D341Med (cell line): ENCODE measurements at places on chromosomes 5 and 9.
A peak's percentile ranks its signal among the peaks of the same experiment; 100 is the strongest.

DNA sequence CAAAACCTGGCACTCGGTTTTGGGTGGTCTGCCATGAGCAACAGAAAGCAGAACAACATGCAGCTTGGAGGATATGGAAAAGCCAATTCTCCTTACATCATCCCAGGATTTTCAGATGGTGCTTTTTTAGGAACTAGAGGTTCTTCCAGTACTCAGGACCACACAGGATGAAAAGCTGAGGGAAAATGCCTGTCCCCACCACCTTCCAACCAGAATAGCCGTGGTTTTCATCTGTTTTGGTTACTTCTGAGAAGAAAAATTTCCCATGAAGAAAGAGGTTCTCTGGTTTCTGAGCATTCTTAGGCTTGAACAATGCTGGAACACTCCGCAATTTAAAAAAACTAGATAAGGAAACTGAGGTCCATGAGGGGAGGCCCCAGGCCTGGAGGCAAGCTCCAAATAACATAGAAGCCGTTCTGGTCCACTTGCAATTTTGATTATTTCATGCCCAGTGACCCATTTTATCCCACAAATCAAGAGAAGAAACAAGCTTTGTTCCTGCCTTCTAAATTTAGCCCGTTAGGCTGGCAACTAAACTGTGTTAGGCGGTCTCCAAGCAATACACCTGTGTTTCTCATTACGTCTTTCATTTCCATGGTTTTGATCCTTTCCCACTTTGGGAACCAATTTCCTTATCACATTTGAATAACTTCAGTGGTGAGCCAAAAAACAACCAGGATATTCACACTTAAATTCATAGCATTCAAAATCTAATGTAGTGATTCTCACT, 79.2 kb upstream of the SPIN1 start:
- no peak for DNase-seq

DNA sequence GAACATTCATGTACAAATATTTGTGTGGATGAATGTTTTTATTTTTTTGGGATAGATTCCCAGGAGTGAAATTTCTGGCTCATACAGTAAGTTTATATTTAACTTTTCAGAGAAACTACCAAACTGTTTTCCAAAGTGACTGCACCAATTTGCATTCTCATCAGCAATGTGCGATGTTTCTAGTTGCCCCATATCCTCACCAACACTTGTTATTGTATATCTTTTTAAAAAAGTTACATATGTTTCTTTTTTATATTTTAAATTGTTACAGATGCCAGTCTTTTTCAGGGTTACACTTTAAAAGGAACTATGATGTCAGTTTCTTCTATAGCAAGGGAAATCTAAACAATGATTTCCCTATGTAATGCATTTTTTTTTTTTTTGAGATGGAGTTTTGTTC, 49.1 kb upstream of the SEMA4D start:
- no peak for DNase-seq

DNA sequence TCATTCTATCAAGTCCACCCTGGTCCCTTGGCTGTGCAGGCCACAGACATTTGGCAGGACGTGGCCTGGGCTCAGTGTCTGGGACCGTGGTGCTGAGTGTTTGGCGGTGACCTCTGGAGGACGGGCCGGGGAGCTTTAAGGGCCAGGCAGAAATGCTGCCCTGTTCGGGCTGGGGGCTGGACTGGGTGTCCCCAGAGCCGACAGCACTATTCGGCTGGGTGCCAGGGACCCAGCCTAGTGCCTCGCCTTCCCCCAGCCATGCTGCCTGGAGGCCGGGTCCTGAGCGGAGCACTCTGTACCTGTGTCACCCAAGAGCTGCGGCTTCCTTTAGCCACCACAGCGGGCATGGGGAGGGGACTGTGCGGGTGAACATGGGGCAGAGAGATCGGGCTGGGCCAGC, 40.4 kb downstream of the COL5A1 start:
- DNase-seq, result no peak

DNA sequence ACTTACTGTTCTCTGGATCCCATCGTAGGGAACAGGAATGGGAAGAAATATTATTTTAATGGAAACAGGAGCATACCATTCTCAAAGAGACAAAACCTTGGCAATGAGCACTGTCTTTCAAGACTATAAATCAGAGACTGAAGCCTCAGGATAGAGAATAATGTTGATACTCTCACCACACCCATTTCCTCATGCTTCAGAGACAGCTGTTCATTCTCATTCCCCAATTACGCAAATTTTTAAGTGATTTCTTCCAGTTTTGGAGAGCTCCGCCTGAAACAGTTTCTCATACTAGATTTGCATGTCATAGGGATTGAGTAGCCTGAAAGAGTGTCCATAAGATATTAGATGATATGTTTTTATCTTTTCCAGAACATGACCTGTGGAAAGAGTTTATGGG, 290.5 kb upstream of the RASA1 start:
- DNase-seq, result no peak

DNA sequence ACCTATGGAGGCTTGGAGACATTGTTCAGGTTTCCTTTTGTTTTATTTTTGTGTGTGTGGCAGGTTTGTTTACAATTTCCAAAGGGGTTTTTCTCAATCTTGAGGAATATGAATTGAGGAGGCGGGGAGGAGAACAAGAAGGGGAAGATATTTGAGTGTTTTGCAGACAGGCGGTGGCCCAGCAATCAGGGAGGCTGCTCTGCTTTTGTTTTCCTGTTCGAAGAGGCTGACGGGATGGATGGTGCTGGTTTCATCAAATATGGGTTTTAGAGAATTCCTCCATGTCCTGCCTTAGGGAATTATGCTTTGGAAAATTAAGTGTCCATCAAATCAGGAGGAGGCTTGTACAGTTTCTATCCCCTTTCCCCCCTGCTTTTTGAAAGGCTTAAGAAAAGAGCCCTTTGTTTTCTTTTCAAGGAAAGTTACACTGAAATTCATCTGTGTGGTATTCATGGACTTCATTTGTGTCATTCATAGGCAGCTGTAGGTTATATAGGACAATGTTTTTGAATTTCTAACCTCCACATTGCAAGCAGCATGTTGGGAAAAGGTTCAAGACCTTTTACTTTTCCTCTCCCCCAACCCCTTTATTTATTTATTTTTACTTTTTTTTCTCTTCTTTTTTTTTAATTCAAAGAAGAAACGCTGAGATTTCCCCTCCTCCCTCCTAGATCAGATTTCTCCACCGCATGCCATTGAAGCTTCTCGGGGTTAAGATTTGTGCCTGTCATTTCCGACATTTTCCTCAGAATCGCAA, 107.4 kb downstream of the ZNF462 start:
- DNase-seq, result no peak

GRCh38 chr5:133967698-133968203, 674 bp downstream of the C5orf15 start:
- DNase-seq, result no peak

DNA sequence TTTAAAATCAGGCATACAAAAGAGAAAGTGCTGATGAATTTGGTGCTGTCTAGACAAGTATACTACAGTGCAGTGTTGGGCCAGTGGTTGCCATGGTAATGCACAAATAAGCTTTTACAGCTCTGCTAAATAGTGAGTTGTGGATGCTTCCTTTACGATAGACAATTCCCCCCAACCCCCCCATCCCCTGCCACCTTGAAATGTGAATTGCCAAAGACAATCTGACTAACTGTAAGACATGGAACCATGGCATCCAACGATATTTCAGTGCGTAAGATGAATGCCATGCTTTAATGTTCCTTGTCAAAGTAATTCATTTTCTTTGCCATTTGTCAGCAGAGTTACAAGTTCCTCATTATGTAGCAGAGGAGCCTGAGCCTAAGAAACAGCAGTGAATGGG, 91.5 kb upstream of the NREP start:
- no peak for DNase-seq

DNA sequence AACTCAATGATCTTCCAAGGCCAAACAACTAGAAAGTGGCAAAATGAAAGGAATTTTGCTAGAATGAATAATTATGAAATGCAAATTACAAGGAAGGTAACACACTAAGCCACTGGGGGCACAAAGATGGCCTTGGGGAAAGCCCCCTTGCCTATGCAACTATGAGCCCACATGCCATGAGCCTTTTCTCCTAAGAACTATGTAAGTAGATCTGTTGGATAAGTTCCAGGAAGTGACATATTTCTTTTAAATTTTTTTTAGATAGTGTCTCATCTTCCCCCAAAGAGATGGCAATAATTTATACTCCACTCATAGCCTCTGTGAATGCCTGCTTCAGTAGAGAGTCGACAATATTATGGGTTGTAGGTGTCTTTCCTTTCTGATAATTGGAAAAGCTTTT, 257.8 kb downstream of the AUH start:
- DNase-seq, result no peak

- DNase-seq, result no peak
Measured at GRCh38 chr5:130102960-130103359, 198.7 kb downstream of the CHSY3 start.

GRCh38 chr5:56566374-56567249, 248.7 kb upstream of the MAP3K1 start:
- DNase-seq, result no peak

GRCh38 chr9:35813434-35814105, 1.3 kb downstream of the HINT2 start:
- peak; percentile 48 for DNase-seq

- peak; percentile 20 for DNase-seq
Measured at GRCh38 chr9:138073408-138073807, 195.8 kb downstream of the CACNA1B start.

DNA sequence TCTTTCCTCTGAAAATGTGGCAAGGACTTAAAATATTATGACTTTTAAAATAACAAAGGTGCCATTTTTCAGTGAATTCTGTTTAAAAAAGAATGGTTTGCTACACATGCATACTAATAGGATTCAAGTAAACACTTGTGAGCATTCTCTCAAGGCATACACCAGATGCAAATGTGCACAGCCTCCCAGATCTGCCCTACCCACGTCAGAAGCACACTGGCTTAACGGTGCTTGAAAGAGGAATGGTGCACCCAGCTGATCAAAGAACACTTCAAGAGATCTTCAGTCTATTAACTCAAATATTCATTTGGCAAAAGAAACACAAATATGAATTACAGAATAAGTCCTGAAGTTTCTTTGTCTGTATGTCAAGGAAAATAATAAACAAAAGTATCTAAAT, 15.8 kb downstream of the GABRB2 start:
- no peak for DNase-seq

- DNase-seq, result no peak
Measured at GRCh38 chr9:78905387-78905786, 608.5 kb downstream of the PSAT1 start.

GRCh38 chr9:27379311-27380251, 82.6 kb upstream of the EQTN start:
- no peak for DNase-seq

DNA sequence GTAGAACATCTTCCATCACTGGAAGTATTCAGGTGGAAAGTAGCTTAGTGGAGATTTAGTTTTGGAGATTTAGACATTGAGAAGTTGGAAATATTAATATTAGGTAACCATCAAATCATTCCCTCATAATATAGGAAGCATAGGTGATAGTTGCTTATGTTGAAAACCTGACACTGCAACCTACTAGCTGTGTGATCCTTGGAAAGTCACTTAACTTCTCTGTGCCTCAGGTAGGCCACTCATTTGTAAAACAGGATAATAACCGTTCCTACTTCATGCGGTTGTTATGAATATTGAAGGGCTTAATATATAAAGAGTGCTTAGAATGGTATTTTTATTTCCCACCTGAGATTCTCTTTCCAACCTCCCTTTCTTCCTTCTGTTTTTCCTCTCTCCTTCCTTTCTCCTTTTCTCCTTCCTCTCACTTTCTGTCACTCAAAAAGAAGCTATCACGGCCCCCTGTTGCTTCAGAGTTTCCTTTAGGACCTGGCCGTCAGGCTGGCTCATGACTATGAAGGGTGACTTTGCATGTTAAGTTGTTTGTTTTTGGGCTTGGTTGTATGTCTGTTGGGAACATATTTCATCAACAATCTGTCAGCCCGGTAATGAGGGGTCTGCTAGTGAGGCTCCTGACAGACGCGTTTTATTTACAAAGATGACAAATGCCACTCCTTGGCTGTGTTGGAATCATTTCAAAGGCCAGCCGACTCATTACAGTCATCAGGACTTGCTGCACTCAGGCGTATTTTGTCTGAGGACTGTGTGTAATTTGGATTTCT, 31.0 kb downstream of the DOCK2 start:
- DNase-seq, result no peak

DNA sequence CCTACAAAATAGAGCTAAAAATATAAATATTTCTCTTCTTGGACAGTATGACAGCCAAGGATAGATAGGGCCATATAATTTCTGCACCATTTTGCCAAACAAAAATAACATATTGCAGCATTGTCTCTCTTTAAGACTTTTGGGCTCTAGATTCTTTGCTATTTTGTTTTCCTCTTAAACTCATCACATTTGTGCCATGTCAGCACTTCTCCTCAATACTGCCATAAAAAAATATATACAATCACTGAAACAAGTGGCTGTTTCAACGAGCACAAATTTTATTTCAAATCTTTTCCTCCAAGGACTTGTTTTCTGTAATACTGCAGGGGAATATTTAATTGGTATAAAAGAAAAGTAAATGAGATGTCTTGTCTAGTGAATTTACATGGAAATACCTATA, 1570.0 kb upstream of the NUDT12 start:
- no peak for DNase-seq

DNA sequence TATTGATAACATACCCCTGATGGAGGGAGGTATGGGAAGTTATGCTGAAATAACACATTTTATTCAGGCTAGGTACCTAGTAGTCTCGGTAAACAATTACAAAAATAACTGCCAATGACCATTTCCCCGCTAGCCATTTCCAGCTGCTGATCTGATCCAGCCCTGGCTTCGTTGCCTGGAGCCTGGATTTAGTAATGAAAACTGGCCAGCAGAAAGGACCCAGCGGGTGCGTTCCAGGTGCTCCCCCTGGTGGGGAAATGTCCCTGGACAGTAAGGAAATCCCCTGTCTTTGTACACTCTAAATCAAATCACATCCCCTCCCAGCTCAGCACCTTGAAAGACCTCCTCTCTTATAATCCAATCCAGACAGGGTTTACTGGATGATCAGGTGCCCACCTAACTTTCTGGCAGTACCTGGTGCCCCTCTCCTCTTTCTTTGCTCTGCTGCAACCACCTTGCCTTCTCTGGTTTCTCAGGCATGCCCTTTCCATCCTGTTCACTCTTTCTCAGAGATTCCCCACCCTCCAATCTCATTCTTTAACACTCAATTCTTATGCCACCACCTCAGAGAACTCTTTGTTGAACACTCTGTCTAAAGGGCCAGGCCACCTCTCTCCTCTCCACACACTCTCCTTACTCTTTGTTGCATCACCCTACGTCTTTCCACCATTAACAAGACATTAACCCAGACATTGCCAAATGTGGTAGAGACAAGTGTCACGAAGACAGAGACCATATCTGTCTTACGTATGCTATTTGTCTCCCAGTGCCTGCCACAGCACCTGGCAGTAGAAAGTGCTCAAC, 50.1 kb upstream of the SMAD5 start:
- peak; percentile 62 for DNase-seq
